Cardiac fibroblast (primary cell): ENCODE measurements at places on chromosomes 16 and 17.

DNA sequence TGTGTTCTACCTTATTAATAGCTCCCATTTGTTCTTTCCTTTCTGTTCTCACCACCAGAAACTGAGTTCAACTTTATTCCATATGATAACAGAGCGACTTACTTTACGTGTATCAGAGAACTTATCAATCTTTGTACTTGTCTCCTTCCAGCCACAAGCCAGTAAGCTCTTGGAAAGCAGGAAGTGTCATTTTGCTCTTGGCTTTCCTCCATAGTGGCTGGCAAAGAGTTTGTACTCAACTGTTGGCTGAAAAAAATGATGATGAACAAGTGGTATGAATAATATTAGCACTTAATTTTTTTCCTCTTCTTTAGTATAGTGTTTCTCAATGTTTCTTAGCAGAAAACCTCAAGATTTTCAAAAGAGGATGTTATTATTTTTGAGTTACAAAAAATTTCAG, 182.4 kb upstream of the TOM1L1 start:
- no peak for DNase-seq

GRCh38 chr17:57552114-57552624, 192.9 kb downstream of the CCDC182 start:
- peak; percentile 32 for DNase-seq

GRCh38 chr16:26433807-26434206, 632.9 kb upstream of the C16orf82 start:
- DNase-seq, result no peak

DNA sequence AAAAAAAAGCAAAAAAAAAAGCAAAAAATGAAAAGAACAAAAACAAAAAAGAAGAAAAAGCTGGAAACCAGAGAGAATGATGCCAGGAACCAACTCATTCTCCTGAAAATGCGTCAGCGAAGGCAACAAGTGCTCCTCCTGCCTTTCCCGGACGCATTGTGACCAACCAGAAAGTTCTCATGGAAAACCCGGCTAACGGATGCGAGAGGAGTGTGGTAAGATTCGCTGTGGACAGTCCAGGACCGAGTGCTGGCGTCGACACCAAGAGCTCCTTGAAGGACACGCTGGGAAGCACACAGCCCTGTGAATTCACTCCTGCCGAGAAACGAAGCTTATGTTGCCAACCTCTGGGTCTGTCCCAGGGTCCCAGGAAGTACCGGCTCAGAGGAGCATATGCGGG, 43.4 kb downstream of the METRNL start:
- no peak for DNase-seq

- peak; percentile 74 for DNase-seq
Observed at GRCh38 chr16:14003074-14003570, 68.0 kb upstream of the MRTFB start.

DNA sequence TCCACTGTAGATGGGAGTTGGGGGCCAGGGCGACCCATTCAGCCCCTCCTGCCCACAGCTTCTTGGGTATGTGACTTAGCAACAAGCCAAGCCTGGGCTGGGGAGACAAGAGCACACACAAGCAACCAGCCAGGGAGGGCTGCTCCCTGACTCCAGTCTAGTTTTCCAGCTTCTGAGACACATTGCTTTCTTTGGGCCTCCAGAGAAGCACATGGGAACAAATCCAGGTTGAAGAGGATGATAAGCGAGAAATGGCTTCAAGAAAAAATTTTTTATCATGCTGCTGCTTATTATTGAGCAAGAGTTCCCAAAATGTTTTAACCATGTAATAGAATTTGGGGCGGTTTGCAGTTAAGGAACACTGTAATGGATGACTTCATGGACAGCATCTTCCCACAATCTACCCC, 173.7 kb downstream of the SOX9 start:
- DNase-seq, result no peak

DNA sequence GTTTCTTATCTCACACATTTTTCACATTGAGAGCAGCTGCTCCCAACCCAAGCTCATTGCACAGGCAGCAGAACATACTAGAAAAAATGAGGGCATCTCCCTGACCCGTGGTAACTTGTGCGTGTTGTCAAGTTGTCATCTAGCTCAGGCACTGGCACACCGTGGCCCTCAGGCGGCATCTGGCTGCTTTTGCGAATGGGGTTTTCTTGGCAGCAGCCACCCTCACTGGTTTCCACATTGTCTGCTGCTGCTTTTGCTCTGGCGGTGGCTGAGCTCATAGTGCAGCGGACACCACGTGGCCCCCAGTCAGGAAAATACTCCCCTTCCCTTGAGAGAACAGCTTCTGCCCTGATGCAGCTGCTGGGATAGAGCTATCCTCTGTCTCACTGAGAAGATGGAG, 9.4 kb upstream of the TEDC2 start:
- DNase-seq, result no peak

GRCh38 chr17:48498164-48498850, 32.5 kb downstream of the HOXB1 start:
- DNase-seq, result no peak

DNA sequence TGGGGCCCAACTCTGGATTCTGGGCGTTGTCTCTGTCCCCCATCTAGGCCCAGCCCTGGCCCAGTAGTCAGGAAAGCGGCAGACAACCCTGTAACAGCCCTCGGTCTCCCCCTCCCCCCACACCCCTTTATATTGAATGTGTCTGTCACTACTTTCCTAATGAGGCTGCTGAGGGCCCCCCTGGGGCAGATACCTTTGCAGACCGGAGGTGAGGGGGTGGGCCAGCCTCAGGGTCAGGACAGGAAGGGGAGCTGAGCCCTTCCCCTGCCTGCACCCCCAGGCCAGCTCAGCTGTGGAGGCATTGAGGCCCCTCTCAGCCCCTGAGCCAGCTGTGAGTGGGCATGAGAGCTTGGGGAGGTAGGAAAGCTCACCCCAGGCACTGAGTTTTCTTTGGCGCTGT, 17.1 kb downstream of the RAI1 start:
- DNase-seq, result no peak

DNA sequence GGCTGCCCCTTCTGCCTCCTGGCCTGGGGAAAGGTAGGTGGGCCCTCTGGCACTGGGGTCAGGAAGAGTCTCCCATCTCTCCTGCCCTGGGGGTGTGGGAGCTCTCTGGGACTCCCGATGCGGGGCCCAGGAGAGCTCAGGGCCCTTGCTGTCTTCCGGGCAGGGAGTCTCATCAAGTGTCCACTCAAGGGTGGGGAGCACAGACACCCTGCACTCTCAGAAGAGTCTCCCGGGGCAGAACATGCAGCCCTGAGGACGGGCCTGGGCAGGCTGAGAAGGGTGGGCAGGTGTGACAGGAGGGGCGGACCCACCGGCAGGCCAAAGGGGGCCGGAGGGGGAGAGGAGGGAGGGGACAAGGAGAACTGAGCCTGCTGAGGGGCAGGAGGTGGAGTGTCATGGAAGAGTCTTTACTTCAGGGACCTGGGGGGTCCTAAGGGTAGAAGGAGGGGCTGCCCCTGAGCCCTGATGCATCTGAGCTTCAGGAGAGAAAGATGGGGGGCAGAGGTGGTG, 8.4 kb upstream of the PKMYT1 start:
- no peak for DNase-seq

GRCh38 chr17:48004983-48005382, 32.6 kb downstream of the COPZ2 start:
- no peak for DNase-seq

DNA sequence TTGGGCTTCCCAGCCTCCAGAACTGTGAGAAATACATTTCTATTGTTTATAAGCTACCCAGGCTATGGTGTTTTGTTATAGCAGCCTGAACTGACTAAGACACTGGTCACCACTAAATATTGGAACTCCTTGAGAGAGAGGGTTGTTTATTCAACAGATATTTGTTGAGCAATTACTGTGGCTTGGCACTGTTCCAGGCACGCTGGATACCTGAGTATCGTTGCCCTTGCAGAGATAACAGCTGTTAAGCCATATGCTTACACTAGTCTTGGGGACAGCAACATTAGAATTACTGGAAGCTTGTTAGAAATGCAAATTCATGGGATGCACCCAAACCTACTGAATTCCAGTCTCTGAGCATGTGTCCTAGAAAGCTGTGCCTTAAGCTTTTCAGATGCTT, 230.7 kb downstream of the HS3ST4 start:
- no peak for DNase-seq

DNA sequence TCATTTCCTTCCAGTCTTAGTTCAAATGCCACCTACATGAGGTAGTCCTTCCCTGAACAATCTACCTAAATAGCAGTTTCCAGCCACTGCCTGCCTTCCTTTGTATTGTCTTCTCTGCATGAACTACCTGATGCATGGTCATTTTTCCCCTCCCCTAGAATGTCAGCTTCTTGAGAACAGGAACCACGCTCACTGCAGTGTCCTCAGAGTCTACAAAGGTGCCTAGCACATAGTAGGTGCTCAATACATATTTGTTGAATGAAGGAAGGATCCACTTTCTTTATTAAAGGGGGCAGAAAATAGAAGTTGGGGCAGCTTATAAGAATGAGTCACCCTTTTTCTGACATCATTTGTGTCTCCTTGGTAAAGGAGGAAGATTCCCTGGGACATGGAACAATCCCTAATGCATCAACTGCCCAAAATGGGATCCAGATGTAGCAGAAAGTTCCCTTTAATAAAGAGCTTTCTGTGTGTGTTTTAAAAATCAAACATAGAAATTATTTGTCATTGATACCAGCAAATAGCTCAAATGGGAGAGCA, 4.4 kb upstream of the CYLD start:
- no peak for DNase-seq

GRCh38 chr16:86565644-86566511, 751 bp upstream of the FOXC2 start:
- peak; percentile 62 for DNase-seq

GRCh38 chr16:2857451-2858244, at the start of gene PRSS22:
PRSS22 (minus strand) TSS chr16:2858170; CDS start chr16:2858104, 66 bp downstream.
- DNase-seq, result no peak

DNA sequence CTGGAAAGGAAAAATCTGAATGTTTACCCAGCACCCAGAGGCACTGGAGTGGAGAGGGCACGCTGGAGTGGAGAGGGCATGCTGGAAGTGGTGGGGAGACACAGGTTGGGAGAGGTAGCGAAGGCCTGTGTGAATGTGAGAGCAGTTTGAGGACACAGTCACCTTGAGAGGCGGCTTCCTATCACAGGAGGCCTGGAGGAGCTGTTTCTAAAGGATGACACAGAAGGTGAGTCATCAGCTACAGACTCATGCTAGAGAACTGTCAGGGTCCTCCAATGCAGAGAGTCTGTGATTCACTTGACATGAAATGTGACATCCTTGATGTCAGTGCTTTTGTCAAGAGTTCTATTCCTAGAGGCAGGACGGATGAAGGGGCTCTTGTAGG, 13.8 kb downstream of the CTRL start:
- no peak for DNase-seq

DNA sequence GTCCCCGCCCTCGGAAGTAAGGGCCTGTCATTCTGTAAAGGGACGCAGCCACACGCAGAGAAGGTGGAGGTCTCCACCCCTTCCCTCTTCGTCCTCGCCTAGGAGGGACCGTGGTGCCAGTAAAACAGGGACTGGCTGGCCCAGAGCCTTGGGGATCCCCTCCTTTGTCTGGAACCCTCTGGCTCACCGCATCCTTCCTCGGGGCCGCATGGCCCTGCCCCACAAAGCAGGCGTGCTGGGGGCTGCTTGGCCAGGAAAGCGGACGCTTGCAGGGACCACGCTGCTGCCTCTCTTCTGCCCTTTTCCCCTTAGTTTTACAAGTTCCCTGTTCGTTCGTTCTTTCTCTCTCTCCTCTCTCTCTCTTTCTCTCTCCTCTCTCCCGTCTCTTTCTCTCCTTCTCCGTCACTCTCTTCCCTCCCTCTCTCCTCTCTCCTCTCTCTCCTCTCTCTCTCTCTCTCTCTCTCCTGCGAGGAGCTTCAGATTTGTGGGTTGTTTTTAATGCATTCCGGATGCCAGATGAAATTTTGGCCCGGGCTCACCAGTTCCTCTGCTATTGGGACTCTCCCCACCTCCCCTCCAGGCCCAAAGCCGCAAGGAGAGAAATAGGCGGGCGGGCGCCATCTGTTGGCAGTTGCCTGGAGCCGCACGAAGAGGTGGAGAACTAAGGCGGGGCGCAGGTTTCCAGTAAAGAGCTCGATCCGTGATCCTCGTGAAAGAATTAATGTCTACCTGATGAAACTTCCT, 35.1 kb upstream of the CDRT4 start:
- DNase-seq, result peak; percentile 96

- DNase-seq, result peak; percentile 51
Observed at GRCh38 chr16:10970065-10970464, 25.7 kb downstream of the CLEC16A start.

DNA sequence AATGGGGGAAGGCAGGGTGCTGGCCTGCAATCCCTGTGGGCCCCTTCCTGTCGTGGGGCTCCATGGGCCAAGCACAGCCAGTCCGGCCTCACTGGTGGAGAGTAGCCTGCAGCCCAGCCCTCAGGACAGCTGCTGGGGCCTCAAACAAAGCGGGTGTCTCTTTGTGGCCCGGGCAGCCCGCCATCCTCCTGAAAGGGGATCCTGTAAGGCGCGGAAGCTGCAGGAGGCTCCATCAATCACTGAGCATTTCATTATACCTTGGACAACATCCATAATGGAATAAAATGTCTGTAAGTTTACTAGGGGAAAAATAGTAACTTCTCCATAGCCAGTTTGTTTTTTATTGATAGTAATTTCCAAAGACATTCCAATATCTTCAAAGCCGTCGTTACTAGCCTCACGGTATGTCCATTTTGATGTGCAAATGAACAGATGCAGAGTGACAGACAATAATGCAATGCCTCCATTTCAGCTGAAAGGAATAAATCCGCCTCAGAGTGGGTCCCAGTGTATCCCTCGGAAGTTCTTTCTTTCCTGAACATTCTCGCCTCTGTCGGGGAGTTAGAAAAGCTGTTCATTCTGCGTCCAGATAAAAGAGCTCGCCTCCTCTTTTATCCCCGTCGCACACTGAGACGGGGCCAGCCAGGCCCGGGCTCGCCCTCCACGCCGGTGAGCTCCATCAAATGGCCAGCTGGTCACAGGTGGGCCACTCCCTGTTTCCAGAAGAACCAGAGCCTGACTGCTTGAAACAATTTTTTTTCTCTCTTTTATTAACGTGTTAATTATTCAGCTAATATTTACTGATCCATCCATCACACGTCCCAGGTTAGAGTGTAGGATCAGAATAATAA, 14.4 kb downstream of the WSCD1 start:
- no peak for DNase-seq

- DNase-seq, result no peak
Observed at GRCh38 chr17:73393381-73393780, 81.6 kb upstream of the CDC42EP4 start.

GRCh38 chr17:6435968-6436367, 1.0 kb upstream of the AIPL1 start:
- DNase-seq, result peak; percentile 75

GRCh38 chr17:50845240-50846147, 10.1 kb downstream of the WFIKKN2 start:
- no peak for DNase-seq

- DNase-seq, result peak; percentile 20
Observed at GRCh38 chr17:49730785-49731434, 23.1 kb upstream of the SLC35B1 start.
